ENCODE measurements at places on chromosomes 6 and 20.
A peak's percentile ranks its signal among the peaks of the same experiment; 100 is the strongest.

DNA sequence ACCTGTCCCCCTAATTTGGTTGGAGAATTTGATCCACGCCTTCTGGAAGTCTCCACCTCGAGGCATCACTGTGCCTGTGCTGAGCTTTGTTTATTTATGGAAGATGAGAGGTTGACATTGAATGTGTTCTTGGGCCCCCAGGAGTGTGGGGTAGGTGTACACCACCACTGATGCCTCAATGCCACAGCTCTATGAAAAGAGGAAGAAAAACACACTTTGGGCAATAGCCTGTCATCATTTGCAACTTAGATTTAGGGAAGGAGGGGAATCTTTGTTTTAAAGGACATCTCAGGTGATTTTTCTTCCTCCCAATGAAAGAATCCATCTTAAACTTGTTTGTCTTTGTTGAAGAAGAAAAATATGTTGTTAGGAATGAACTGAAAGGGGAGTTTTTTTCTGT lies 42.6 kb downstream of the TBC1D7 start:
- DNase-seq, result no peak

GRCh38 chr6:70549327-70549726 lies 17.4 kb upstream of the SDHAF4 start:
- DNase-seq, result no peak

DNA sequence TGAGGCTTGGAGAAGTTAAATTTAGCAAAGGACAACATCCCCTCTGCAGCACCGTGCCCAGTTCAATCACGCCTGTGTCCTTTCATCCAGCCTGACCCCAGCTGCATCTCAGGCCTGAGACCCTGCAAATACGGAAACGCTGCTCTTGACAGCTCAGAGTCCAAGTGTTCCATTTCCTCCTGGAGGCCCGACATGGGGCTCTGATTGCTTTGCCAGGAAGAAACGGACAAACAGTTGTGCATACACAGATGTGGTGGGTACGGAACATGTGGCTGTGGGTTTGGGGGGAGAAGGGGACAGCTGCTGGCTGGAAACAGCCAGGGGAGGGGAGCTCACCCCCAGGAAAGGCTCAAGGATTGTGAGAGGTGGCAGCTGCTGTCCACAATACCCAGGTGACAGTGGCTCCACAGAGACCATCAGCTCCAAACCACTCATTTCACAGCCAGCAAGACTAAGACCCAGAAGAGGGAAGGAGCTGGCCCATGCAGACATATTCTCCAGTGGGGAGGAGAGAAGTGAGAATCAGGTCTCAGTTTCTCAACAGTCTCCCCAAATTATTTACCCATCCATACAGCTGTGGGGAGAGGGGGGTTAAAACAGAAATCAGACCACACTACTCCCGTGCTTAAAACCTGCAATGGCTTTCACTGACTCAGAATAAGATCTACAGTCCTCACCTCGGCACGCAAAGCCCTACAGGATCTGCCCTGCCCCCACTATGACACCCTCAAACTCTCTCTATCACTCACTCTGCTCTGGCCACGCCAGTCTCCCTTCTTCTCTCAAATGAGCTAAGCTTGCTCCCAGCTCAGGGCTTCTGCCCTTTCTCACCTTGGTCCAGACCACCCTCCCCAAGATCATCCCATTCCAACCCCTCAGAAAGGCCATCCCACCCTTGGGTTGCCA lies 89.1 kb downstream of the PREX1 start:
- no peak for DNase-seq

GRCh38 chr20:36854348-36855240 lies 21.3 kb upstream of the TLDC2 start:
- DNase-seq, result no peak

GRCh38 chr20:17928633-17929311 lies 39.8 kb downstream of the SNX5 start:
- DNase-seq, result no peak

GRCh38 chr6:56691814-56692213 lies 49.1 kb upstream of the DST start:
- DNase-seq, result no peak

- DNase-seq, result peak; percentile 49
Observed at GRCh38 chr20:3080939-3081388, 3.6 kb downstream of the AVP start.

- no peak for DNase-seq
Observed at GRCh38 chr6:83708546-83708969, 343 bp downstream of the SNAP91 start.

GRCh38 chr6:46380152-46380807 lies 111.0 kb downstream of the RCAN2 start:
- no peak for DNase-seq

DNA sequence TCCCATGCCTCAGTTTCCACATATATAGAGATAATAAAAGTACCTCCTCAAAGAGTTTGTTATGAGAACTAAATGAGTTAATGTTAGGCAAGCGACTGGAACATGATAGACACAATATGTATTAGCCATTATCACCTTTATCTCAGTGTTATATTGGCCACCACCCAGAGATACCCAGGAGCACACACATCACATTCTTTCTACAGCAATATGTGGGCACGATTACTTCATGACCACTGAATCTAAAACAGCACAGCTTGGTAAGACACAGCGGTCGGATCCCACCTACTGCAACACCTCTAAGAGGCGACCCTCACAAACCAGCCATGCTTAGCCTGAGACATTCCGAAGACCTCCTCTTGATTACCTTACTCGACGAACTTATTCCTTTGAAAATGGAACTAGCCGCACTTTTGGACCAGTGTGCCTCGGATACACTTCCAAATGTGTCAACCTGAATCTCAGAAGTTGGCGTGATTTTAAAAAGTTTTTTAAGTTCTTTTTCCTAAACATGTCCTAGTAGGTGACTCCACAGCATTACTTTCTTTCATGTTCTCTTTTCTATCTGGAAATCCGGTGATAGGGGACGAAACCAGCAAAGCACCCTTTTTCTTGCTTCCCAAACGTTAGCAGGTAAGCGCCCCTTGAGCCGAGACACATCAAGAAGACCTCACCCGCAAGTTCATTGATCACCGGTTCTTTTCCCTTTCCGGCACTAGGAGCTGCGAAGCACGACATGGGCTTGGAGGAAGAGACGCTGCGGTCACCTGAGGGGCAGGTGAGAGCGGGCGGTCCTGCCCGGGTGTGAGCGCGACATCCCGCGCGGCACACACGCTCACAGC lies 923 bp downstream of the GMDS start:
- no peak for DNase-seq

GRCh38 chr20:12554426-12554825 lies 454.3 kb upstream of the SPTLC3 start:
- no peak for DNase-seq

DNA sequence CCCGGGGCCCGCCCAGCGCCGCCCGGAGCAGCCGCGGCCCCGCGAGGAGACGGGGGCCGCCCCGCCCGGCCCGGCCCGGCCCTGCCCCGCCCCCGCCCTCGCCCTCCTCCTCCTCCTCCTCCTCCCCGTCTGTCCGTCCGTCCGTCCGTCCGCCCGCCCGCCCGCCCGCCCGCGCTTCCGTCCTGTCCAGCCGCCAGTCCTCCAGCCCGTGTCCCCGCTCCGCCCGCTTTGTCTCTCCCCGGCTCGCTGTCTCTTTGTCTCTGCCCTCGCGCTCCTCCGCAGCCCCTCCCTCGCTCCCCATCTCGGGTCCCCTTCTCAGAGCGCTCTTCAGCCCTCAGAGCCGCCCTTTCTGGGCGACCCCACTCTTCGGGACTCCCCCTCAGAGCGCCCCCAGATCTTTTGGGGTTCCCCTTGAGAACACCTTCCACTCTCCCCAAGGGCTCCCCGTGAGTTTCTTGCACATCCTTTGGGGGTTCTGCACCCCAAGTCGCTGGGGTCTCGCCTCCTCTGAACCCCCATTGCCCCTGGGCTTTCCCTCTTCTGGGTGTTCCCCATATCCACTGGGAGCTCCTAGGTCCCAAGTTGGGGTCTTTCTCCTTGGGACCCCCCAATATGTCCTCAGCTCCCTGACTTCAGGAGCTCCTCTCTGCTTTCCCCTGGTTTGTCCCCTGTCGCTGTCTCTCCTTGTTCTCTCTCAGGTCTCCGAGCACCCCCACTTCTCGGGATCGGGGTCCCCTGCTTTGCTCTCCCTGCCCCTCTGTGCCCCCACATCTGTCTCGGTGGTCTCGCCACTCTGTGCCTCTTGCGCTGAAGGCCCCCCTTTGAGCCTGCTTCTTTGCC lies 79.5 kb upstream of the MYL9 start:
- peak; percentile 66 for DNase-seq

DNA sequence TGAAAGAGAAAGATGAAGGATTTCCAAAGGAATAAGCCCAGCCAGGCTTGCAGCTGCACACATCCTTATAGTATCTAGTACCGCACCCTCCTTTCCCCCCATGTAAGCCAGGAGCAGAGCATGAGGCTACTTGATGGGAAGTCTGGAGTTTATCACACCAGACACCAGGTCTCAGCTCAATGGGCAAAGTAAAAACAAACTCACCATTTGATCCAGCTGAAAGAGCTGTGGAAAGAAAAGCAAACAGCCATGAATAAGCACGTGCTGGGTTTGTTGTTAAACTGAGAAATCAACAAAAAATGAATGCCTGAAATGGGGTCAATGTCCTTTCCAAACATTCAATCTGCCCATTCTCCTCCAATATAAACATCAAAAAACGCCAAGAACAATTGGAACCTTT lies 50.6 kb upstream of the MAP7 start:
- no peak for DNase-seq

- no peak for DNase-seq
Observed at GRCh38 chr20:5031206-5031557, 29.9 kb upstream of the SLC23A2 start.

GRCh38 chr6:6781172-6781872 lies 192.8 kb downstream of the LY86 start:
- DNase-seq, result no peak

Measured in suppressor macrophage treated with lipopolysaccharide for 1 hour (primary cell).